Articular chondrocyte of knee joint (primary cell): ENCODE measurements at places on chromosomes 4 and X. TPM values are rescaled to one million over a fixed set of nuclear protein-coding genes. Genes with fewer than 3 reads are reported as not detected.

AWAT2 gene
- not detected in 2 replicates for total RNA-seq

CCKAR gene
- total RNA-seq: 0.91 and 14.8 TPM in 2 replicates

STS gene
- 58.1 and 58.8 TPM in 2 replicates for total RNA-seq

C4orf51 gene
- not detected in 2 replicates for total RNA-seq

P2RY4 gene
- total RNA-seq: 0.43 and 0.52 TPM in 2 replicates

BMX gene
- 0.11 TPM in 1 of 2 replicates, not detected in the other for total RNA-seq

GNRHR gene
- not detected in 2 replicates for total RNA-seq

ABLIM2 gene
- total RNA-seq: 0.43 and 0.52 TPM in 2 replicates

NDST3 gene
- not detected in 2 replicates for total RNA-seq

MMRN1 gene
- 0.13 and 0.97 TPM in 2 replicates for total RNA-seq

LUZP4 gene
- not detected in 2 replicates for total RNA-seq

PKD2 gene
- total RNA-seq: 60.5 and 73.9 TPM in 2 replicates

ADGRL3 gene
- total RNA-seq: under 0.01 TPM in 1 of 2 replicates, not detected in the other

PCSK1N gene
- 0.13 and 0.32 TPM in 2 replicates for total RNA-seq

SH3TC1 gene
- total RNA-seq: 33.8 and 39.5 TPM in 2 replicates

CT55 gene
- not detected in 2 replicates for total RNA-seq

PDGFC gene
- total RNA-seq: 81.4 and 106 TPM in 2 replicates

CLNK gene
- not detected in 2 replicates for total RNA-seq

SCML1 gene
- 16.6 and 19.7 TPM in 2 replicates for total RNA-seq

TREX2 gene
- total RNA-seq: 0.54 and 1.3 TPM in 2 replicates

RAB40AL gene
- total RNA-seq: 1.5 and 1.6 TPM in 2 replicates

GABRQ gene
- total RNA-seq: under 0.01 TPM in 1 of 2 replicates, not detected in the other

BEX4 gene
- total RNA-seq: 25.6 and 31.1 TPM in 2 replicates

UGT2B10 gene
- not detected in 2 replicates for total RNA-seq

CT45A5 gene
- total RNA-seq: not detected in 2 replicates

MAGEB2 gene
- total RNA-seq: not detected in 2 replicates

PRSS12 gene
- total RNA-seq: 0.76 TPM in 1 of 2 replicates, not detected in the other

H2BW2 gene
- total RNA-seq: not detected in 2 replicates

CABS1 gene
- not detected in 2 replicates for total RNA-seq

ZNF711 gene
- 0.39 and 0.86 TPM in 2 replicates for total RNA-seq

TENM3 gene
- total RNA-seq: 1.1 and 2.5 TPM in 2 replicates

SLC49A3 gene
- total RNA-seq: 10.7 and 11.1 TPM in 2 replicates

SH2D1A gene
- total RNA-seq: not detected in 2 replicates

GATA1 gene
- total RNA-seq: not detected in 2 replicates

RBMXL3 gene
- total RNA-seq: not detected in 2 replicates

TCEAL6 gene
- not detected in 2 replicates for total RNA-seq

FAM241A gene
- total RNA-seq: 0.65 TPM in 2 replicates

FAM149A gene
- total RNA-seq: 13.6 and 14.4 TPM in 2 replicates

CXorf38 gene
- total RNA-seq: 12.6 and 15.8 TPM in 2 replicates
